ENCODE measurements at places on chromosomes 11 and 22.
A peak's percentile ranks its signal among the peaks of the same experiment; 100 is the strongest.

- no peak for DNase-seq
Measured at GRCh38 chr11:10858439-10859325, 829 bp upstream of the ZBED5 start.

DNA sequence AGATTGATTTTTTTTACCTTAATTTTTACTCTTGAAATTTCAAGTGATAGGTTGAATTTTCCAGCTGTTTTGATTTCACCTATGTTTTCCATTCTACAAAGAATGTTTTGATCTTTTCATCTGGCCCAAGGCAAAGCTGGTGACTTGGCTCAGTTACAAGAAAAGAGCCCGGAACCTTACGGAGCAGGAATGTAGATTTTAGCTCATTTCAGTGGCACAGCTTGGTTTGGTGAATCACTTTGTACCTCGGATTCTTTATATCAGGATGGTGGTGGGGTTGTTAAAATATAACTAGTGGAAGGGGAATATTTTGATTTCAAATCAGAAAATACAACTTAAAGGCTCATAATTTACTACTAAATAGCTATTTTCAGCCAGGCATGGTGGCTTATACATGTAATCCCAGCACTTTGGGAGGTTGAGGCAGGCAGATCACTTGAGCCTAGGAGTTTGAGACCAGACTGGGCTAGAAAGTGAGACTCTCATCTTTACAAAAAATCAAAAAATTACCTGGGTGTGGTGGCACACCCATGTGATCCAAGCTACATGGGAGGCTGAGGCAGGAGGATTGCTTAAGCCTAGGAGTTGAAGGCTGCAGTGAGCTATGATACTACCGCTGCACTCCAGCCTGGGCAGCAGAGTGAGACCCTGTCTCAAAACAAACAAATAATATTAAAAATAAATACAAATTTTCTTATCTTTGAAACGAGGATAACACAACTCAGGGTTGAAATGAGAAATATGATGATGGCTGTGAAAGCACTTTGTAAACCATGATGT, 9.4 kb upstream of the GRIK4 start:
- DNase-seq = no peak

DNA sequence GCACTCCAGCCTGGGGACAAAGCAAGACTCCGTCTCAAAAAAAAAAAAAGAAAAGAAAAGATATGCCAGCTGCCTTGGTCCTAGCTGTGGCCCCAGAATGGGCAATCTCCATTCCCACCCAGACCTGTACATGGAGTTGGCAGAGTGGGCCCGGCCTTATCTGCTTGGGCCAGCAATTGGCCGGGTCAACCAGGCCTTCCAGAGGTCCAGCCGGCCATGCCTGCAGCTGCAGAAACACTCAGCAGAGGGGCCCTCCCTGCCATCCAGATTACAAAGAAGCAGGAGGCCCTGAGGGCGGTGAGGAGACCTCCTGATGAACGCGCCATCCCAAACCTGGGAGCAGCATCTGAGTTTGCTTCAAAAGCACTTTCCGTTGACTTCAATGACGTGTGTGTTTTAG, 26.9 kb upstream of the ARFGAP3 start:
- no peak for DNase-seq

DNA sequence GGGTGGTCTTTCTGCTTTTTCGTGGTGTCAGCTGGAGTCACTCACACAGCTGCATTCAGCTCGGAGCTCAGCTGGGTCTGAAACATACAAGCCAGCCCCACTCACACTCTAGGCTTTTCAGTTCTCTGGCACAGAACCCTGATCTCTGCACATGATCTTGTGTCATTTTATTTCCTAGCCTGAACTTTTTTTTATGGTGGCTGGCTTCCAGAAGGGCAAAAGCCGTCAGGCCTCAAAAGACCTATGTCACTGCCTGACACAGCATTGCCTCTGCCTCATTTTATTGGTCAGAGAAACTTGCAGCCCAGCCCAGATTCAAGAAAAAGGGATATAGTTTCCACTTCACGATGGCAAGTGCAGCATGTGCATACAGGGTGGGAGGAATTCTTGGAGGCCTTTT, 117.8 kb downstream of the NTM start:
- no peak for DNase-seq

DNA sequence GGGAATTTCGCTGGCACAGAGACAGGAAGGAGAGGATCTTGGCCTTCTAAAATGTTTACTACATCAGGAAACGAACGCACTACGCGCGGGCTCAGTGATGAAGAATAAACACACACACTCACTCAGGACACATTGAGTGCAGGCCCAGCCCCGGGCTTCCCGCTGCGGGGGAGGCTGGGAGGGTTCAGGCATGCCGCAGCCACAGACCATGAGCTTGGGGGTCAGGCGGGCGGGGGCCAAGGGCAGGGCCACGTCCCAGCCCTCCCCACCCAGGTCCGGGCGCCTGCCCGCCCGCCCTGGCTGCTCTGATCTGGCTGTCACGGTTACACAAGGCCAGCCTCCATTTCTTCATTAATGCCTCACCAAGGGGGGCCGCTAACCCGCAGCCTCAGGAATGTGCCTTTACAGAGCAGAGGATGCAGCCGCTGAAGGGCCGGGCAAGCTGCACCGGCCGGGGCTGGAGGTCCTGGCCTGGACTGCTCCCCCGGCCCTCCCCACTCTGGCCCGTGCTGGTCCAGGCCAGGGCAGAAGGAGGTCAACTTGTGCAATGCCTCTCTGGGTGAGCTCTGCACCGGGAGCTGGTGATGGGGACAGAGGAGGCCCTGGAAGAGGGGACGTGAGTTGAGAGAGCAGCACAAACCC, 41.7 kb downstream of the IGF2 start:
- DNase-seq = no peak

GRCh38 chr11:116424615-116425261, 348.0 kb downstream of the BUD13 start:
- DNase-seq = no peak

GRCh38 chr11:69799582-69799981, 19.6 kb downstream of the FGF3 start:
- DNase-seq = no peak

DNA sequence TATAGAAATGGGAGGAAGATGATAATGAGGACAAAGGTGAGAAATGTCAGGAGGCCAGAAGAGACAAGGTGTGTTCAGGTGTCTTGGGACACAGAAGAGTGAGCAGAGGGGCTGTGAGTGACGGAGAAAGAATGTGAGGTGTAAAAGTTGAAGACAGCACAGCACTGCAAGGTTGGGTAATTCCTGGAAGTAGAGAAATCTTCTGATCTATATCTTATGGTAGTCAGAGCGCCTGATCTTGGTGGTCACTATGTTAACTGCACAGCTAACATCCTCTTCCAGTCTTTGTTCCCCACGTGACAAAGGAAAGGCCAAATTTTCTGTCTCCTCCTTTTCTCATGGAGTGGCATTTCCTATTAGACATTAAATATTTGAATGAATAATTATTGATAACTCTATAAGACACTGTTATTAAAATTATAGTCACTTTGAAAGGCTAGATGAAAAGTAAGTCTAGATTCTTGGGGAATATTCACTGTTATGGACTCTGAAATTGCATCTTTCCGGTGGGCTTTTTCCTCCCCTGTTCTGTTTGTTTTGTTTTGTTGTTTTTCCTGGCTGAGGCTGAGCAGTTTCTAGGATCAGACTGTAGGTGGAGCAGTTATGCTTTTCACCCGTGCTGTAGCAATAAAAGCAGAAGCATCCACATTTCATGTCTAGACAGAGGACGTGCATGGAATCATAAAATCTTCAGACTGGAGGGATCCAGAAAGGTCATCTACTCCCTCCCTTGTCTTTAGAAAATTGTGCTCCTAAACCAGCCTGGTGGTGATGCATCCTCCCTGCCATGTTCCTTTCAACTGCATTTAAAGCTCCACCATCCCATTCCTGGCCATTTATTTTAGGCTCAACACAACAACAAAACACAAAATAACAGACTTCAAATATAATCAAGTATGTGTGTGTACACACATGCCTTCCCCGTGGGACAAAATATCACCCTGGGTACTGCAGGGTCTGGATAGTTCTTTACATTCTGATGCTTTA, 26.6 kb downstream of the SC5D start:
- DNase-seq = peak; percentile 53

- no peak for DNase-seq
Measured at GRCh38 chr11:18408558-18409291, 3.4 kb upstream of the LDHC start.

GRCh38 chr11:27894552-27894951, 194.3 kb upstream of the BDNF start:
- no peak for DNase-seq

- peak; percentile 13 for DNase-seq
Measured at GRCh38 chr11:86608251-86608799, 64.1 kb downstream of the ME3 start.

- DNase-seq = no peak
Measured at GRCh38 chr22:33873186-33873585, 47.1 kb downstream of the LARGE1 start.

Data from CD4-positive, alpha-beta memory T cell (primary cell).